Endothelial cell (in vitro differentiated cells): ENCODE measurements at places on chromosomes 16 and 17. TPM values are rescaled to one million over a fixed set of nuclear protein-coding genes. Genes with fewer than 3 reads are reported as not detected.

- peaks cover 3% of the 10 kb centered on the region for H3K36me3 ChIP-seq
- H3K27me3 ChIP-seq: peaks cover 7% of the 10 kb centered on the region
- no peak overlapping the region for H3K27ac ChIP-seq
- no peak overlapping the region for H3K4me3 ChIP-seq
Measured at GRCh38 chr16:30844671-30845449, 49.0 kb downstream of the BCL7C start.

- H3K27me3 ChIP-seq: no peaks in the 10 kb centered on the region
- peak overlapping the region; percentile 70 for H3K27ac ChIP-seq
- H3K36me3 ChIP-seq: peaks cover 11% of the 10 kb centered on the region
- DNase-seq: no peak
- no peak overlapping the region for H3K4me3 ChIP-seq
Measured at GRCh38 chr16:69620573-69620972, 54.8 kb downstream of the NFAT5 start.

DNA sequence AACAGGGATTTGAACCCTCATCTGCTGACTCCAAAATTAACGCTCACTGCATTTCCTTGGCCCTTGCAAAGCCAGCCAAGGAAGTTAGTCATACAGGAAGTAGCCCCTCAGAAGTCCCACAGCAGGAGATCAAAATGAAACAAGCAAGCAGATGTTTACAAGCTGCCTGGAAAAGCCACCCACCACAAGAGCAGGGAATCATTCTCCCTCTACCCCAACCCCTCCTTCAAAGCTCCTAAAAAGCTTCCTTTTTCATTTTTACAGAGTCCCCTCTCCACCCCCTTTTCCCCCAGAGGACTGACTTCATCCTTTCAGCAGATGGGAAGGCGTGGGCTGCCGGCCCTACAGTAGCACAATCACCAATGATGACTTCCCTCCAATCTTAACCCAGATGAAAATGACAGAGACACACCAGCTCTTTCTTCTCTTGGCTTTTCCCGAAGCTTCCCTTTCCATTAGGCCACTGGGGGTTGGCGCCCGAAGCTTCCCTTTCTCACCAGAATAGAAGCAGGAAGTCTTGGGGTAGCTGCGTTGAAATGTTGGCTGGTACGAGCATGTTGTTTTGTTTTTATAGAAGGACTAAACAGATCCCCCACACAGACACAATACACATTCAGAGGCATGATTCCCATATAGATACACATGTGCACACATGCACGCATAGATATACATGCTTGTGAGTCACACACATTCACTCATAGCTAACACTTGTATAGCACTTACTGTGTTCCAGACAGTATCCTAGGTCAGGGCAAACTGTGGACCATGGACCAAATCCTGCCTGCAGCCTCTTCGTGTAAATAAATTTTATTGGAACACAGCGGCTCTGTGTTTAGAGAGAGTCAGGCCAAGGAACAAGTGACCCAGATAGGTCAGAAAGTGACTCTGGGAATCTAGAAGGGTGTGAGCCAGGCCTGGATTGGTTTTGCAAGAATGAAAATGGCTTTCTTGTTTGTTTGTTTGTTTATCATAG lies 17.4 kb downstream of the ITPRIPL2 start:
- H3K4me3 ChIP-seq: peak overlapping the region; percentile 49
- peak; percentile 16 for DNase-seq
- H3K36me3 ChIP-seq: peaks cover 4% of the 10 kb centered on the region
- H3K27ac ChIP-seq: peak overlapping the region; percentile 100
- peaks cover 12% of the 10 kb centered on the region for H3K27me3 ChIP-seq
- peaks cover 46% of the 10 kb centered on the region for H3K4me1 ChIP-seq

DNA sequence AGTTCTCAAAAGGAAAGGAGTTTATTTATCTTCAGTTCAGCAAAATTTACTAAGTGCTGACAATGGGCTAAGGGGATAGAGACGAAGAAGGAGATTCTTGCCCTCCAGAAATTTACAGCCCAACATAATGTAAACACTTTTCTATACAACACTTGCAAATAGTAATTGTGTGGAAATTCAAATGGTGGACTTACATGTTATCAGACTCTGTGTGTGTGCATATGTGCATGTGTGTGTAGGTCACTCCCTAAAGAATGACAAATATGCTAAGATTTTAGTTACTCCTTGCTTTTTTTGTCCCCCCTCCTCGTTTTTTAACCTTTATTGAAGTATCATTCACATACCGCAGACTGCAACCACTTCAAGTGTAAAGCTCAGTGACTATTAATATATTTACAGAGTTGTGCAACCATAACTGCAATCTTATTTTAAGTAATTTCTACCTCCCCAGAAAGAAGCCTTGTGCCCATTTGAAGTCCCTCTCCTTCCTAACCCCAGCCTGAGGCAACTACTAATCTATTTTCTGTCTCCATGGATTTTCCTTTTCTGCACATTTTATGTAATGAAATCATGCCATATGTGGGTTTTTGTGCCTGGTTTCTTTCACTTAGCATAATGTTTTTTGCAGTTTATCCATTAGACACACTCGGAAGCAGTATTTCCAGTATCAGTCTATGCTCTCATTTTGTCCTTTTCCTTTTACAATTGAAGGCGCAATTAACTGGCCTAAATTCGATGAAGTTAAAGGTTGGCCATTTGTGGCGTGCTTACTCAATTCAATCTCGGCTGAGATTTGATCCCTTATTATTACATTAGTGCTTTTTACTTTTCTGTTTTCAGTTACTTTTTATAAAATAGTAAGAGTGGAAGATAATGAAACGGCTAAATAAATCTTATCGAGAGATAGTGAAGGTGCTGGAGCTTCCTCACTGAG lies 318.4 kb downstream of the HAPSTR1 start:
- H3K36me3 ChIP-seq: no peaks in the 10 kb centered on the region
- H3K4me3 ChIP-seq: no peak overlapping the region
- no peak for DNase-seq
- H3K27ac ChIP-seq: no peak overlapping the region
- no peaks in the 10 kb centered on the region for H3K4me1 ChIP-seq

DNA sequence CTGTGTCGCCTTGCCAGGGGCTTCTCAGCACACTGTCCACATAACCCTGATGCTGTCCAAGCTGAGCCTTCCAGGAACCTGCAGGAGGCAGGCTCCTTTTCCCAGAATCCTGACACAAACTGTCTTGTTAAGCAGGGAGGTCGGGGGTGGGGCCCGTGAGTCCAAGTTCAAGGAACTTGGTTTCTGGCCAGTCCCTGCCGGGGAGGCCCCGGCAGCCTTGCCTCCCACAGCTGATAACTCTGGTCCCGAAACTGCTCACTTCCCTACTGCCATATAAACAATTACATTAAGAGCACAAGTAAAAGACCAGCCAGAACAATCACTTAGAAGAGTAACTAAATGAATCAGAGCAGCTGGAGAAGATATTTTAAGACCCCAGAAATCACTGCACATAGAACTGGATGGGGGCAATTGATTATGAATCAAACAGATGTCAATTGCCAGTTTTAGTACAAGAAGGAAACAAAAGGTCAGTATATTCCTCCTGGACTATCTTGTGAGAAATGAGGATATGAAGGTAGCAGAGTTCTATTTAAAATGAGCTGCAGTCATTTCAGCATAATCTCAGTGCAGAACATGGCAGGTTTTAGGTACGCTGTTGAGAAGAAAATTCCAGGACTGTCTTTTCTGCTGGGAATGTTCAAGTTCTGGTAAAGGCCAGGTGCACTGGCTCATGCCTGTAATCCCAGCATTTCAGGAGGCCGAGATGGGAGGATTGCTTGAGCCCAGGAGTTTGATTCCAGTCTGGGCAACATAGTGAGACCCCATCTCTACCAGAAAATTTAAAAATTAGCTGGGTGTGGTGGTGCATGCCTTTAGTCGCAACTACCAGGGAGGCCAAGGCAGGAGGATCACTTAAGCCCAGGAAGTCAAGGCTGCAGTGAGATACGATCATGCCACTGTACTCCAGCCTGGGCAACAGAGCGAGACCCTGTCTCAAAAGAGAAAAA lies 169.8 kb downstream of the PITPNC1 start:
- H3K4me3 ChIP-seq: no peak overlapping the region
- H3K36me3 ChIP-seq: peaks cover 16% of the 10 kb centered on the region
- H3K27ac ChIP-seq: no peak overlapping the region
- H3K27me3 ChIP-seq: peaks cover 5% of the 10 kb centered on the region
- H3K4me1 ChIP-seq: peaks cover 18% of the 10 kb centered on the region

DNA sequence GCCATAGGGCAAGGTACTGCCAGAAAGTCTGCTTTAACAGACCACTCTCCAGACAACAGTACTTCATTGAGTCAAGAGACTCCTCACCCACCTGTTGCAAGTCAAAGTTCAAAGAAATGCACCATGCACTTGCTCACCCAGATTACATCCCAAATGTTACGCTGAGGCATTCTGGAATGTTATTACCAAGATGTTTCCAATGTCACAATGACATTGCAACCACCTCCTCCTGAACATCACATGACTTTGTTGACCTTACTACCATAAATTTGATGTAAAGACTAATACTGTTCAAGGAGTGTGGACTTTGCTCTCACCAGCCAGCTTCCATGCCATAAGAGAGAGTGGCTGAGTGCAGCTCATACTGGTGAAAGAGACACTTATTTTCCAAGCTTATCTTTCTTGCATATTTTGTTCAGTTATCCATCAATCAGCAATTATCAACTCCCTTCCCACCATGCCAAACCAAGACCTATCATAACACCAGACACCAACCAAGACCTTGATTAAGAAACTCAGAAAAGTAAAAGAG lies 58.5 kb upstream of the BCAR1 start:
- H3K4me1 ChIP-seq: peaks cover 55% of the 10 kb centered on the region
- H3K36me3 ChIP-seq: peaks cover 7% of the 10 kb centered on the region
- H3K4me3 ChIP-seq: no peak overlapping the region
- peak overlapping the region; percentile 6 for H3K27ac ChIP-seq
- H3K27me3 ChIP-seq: no peaks in the 10 kb centered on the region

GRCh38 chr16:56643080-56643778 lies 4.8 kb downstream of the MT1A start:
- H3K27me3 ChIP-seq: peaks cover 27% of the 10 kb centered on the region
- DNase-seq: no peak
- H3K27ac ChIP-seq: no peak overlapping the region
- no peaks in the 10 kb centered on the region for H3K4me1 ChIP-seq
- H3K4me3 ChIP-seq: no peak overlapping the region

DNA sequence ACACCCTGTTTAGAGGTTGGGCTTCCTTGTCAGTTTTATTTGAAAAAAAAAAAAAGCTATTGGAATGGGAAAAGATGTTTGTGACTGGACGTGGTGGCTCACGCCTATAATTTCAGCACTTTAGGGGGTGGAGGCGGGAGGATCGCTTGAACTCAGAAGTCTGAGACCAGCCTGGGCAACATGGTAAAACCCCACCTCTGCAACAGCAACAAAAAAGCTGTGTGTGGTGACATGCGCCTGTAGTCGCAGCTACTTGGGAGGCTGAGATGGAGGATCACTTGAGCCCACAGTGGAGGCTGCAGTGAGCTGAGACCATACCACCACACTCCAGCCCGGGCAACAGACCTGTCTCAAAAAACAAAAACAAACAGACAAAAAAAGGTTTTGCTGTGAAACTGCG lies 66.1 kb upstream of the SIAH1 start:
- peaks cover 2% of the 10 kb centered on the region for H3K27me3 ChIP-seq
- no peak overlapping the region for H3K27ac ChIP-seq
- H3K4me1 ChIP-seq: no peaks in the 10 kb centered on the region
- no peaks in the 10 kb centered on the region for H3K36me3 ChIP-seq
- no peak overlapping the region for H3K4me3 ChIP-seq

Gene PRKAR1A
- 248 TPM for total RNA-seq

Gene UTS2R
- not detected for total RNA-seq

Gene DNAH9
- not detected for total RNA-seq

Gene KIF18B
- total RNA-seq: 7.1 TPM

Gene SLC38A8
- total RNA-seq: not detected
